ENCODE measurements at places on chromosomes 13 and 19. TPM values are rescaled to one million over a fixed set of nuclear protein-coding genes. Genes with fewer than 3 reads are reported as not detected.

Gene PCP2
- total RNA-seq = 0.41 TPM

Gene CHST8
- total RNA-seq = not detected

Gene EPN1
- total RNA-seq = 36.0 TPM

Gene B3GLCT
- 2.8 TPM for total RNA-seq

GRCh38 chr13:71583581-71583980, 283.4 kb downstream of the DACH1 start:
- DNase-seq = no peak

Gene THAP8
- 2.2 TPM for total RNA-seq

- DNase-seq = peak; percentile 90
Measured at GRCh38 chr19:48858984-48859710, 9.3 kb downstream of the PLEKHA4 start.

DNA sequence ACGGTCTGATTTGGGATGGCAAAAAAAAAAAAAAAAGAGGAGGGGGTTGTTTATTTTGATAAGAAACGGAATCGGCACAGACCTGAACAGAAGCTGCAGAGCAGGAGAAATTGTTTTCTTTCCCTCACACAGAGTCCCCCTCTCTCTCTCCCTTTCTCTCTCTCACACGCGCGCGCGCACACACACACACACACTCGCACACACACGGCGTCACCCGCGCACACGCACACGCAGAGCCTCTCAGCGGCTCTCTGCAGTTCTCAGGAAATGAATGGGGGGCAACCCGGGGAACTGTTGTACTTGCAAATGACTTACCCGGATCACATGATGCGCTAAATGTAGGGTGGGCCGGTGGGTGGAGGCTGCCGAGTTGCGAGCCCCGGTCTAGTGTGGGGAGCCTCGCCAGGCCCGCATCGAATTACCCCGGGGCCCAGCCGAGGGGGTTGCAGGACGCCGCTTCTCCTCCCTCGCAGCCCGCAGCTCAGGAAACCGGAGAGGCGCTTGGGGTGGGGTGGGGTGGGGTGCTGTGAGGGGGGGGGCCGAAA, 475 bp downstream of the KLF12 start:
- peak; percentile 91 for DNase-seq

GRCh38 chr19:1673645-1674292, 21.4 kb upstream of the TCF3 start:
- no peak for DNase-seq

- DNase-seq = no peak
Measured at GRCh38 chr19:49419173-49419572, 4.1 kb downstream of the PTH2 start.

- DNase-seq = no peak
Measured at GRCh38 chr13:78087966-78088678, 169.5 kb upstream of the EDNRB start.

Gene KLHL1
- not detected for total RNA-seq

DNA sequence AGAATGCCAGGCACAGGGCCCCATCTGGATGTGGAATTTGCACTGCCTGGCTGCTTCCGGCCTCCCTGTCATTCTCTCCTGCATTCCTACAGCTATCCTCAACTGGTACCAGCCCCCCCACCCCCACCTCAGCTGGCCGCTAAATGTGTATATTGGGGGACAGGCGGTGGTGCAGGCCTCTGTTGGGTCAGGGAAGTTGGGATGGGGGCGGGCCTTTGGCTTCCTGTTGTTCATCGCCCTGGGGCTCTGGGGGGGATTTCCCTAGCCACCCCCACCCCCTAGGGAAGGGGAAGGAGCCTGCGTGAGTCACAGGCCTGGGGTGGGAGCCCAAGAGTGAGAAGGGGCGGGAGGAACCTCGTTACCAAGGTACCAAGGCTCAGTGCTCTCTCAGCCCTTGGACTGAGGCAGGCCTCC, 10.6 kb downstream of the POU2F2 start:
- DNase-seq = peak; percentile 94

- peak; percentile 84 for DNase-seq
Measured at GRCh38 chr19:12669270-12670158, 2.9 kb downstream of the WDR83 start.
